NT2/D1 (cell line): ENCODE measurements at places on chromosomes 3 and 15.

- DNase-seq = no peak
Observed at GRCh38 chr3:34132069-34132692, 333.8 kb downstream of the PDCD6IP start.

DNA sequence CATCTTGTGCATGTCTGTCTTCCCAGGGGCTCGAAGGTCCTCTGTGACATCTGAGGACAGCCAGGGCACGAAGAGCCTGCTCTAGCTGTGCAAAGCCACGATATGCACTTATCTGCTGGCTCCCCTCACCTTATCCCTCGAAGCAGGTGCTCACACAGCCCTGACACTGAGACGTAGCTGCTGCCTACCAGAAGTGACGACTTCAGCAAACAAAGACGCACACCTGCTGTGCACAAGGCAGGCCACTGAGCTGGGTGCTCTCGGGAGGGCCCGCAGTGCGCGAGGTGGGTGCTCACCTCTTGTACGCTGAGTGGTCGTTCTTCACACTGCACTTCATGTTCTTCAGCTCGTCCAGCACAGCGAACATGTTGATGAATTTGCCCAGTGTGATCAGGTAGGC lies 37.3 kb downstream of the CYFIP1 start:
- DNase-seq = no peak

DNA sequence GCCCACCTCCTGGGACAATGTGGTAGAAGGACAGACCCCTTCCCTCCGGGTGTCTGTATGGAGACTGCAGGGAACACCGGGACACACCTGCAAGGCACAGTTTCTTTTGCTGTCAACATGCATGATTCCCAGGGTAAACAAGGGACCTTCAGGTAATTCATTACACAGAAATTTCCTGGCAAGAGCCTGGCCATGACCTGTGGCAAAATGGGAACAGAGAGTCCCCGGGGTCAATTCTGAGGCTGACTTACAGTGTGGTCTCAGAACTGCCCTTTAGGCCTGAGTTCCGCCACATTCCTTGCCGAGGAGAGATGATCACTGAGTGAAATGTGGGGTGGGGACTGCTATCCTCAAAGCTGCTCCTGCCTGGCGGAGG lies 6.3 kb downstream of the STARD5 start:
- DNase-seq = no peak

GRCh38 chr3:99551520-99551919 lies 86.9 kb upstream of the COL8A1 start:
- no peak for DNase-seq

DNA sequence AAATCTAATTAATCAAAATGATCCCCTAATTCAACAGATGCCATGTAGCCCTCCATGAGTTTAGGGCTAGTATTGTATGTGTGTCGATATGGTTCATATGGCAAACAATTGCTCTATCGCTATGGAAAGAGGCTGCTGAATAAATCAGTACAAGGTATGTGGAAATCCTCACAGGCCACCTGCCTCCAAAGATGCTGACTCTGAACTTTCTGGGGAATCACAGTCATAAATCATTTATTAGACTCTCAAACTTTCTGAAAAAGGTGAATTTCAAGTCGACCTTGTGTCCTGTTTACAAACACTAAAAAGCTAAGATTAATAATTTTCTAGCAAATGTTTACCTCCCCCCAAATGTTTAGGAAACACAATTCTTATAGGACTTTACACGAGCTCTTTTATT lies 462.6 kb downstream of the GABRG3 start:
- DNase-seq = no peak

GRCh38 chr15:60720493-60721256 lies 241.7 kb upstream of the ICE2 start:
- DNase-seq = no peak

DNA sequence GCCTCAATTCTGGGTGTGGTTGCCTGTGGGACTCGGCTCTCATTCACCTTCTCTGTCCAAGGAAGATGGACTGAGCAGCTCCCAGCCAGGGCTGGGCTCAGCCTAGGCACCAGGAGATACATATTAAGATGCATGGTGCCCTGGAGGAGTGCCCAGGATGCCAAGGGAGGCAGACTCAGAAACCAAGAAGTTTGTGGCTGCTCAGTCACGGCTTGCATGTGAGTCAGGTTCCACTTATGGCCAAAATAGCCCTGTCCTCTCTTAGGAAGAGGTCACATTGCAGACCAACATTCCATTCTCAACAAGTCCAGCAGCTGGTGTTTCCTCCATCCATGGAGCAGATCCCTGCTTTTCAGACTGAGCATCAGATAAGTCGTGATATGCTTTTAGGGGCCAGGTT lies 21.8 kb downstream of the CDCP1 start:
- DNase-seq = no peak

- no peak for DNase-seq
Observed at GRCh38 chr3:185924375-185924774, 13.4 kb downstream of the TRA2B start.

GRCh38 chr3:118075873-118076272 lies 958.8 kb downstream of the IGSF11 start:
- no peak for DNase-seq

DNA sequence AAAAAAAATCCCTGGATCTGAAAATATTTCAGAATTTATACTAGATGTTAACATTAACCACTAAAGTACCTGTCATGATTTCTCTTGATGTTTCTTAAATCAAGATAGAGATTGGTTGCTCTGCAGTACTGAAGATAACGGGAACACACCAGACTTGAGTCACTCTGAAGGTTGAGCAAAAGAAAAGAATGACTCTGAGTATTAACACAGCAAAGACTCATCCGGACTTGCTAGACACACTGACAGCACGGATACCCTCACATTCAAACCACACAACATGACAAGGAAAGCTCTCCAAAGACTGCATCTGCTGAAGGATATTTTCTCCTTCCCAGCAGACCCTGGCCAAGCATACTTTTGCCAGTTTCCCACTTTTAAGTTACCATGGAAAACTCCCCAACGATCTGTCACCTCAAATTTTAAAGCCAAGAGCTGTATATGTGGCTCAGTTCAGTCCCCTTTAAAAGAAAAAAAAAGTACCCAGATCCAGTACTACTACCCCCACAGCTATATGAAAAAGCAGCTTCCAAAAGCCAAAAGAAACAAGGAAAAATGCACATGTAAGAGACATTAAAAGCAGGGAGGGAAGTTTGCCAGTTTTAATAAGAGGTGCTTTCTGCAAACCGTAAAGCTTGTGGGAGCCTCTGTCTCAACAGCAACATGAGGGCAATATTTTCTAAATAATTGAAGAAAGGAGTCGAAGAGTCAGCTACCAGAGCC lies 8.3 kb downstream of the EOGT start:
- DNase-seq = no peak
